ENCODE measurements at places on chromosomes 2 and 18.

DNA sequence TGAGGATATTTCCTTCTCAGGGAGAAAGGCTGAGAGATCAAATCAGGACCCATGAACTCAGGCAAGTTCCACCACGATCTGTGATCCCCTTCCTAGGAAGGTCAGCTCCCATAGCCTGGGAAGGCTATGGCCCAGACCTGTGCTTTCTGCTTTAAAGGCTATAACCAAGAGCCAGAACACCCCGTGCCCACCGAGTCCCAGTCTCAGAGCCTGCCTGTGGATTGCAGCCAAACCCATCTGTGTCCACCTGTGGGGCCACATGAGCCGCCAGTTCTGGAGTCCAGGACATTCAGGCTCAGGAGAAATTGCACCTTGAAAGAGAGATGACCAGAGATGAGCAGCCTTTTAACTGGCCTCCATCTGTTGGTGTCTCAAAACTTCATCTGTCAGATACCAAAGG lies 46.9 kb downstream of the MAL start:
- DNase-seq: no peak

GRCh38 chr2:12674644-12675328 lies 42.0 kb upstream of the TRIB2 start:
- DNase-seq: no peak

DNA sequence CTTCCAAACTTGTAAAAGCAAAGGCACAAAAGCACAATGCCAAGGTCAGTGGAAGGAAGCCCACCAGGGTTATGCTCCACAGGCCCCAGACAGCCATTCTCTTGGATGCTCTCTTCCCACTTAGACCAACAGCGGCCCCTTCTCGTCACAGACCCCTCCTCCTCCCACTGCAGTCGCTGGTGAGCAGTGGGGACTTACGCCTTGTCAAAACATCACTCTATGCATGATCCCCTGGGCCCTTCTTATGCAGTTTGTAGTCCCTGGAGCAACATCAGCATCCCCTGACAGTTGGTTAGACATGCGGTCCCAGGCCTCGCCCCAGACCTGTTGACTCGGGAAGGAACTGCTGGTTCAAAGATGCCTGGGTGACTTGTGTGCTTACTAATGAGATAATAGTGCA lies 376.0 kb upstream of the KLHL29 start:
- DNase-seq: no peak

DNA sequence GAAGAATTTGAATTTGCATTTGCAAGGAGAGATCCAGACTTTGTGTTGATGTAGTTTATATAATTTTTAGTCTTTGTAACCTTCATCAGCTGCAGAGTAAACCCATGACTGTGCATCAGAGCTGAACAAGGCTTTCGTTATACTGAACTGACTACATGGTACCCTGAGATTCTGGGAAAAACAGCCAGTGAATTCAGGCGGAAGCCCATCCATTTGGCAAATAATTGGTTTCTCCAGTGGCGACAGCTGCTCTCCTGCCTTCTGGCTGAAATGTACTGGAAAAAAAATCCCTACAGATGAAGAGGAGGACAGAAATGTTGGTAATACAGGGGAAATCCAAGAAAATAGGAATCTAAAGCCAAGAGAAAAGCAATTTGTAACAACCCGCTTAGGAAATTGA lies 657.5 kb upstream of the CDH7 start:
- DNase-seq: no peak

DNA sequence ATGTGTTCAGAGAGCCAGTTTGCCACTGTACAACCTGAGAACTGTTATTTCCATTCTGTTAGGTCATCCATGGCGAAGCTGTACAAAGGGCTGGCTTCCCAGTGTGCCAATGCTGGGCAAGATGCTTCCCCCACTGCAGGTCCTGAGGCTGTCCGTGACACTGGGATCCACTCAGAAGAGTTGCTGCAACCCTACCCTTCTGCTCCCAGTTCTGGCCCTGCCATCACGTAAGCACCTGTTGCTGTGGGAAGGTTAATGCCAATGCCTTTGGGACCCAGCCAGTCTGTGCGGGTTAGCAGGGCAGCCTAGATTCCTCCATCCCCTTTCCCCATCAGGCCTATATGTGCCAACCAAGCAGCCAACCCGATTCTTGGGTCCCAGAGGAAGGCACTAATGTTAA lies 68.3 kb downstream of the ARHGEF33 start:
- DNase-seq: no peak

- no peak for DNase-seq
Measured at GRCh38 chr2:176161825-176162626, 4.9 kb downstream of the HOXD3 start.

DNA sequence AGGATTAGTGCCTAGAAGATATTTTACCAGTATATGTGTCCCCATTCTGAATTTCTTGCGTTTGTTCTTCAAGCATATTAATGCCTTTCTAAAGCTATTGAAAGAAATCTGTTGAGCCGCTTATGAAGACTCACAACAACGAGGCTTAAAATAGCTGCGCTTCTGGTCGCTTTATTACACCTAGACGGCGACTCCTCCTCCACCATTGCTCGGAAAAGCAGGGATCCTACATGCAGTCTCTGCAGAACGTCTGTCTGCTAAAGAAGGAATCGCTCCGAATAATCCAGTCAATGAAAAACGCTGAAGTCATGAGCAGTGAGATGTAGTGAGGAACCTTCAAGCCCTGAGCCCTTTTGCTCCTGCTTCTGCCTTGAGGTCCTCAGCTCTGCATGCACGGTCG lies 94.8 kb upstream of the ZNF516 start:
- DNase-seq: no peak

DNA sequence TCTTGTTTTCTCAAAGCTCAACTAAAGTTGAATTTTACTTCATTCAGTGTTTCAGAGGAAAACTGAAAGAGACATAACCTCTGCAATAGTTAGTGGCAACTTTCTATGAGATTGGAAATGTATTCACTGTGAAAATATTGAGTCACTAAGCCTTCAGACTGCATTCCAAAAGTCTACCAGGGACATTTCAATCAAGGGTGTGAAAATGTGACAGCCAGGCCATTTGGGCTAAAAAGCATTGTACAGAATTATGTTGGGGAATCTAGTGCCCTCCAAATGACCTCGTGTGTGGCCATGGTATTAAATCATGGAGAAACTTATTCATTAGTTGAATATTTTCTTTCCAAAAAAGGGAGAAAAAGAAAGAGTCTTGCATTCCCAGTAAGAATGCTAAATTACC lies 251.9 kb downstream of the GRB14 start:
- no peak for DNase-seq

All from mucosa of descending colon (tissue), 3 donors.